ENCODE measurements at places on chromosomes 2 and 18.

DNA sequence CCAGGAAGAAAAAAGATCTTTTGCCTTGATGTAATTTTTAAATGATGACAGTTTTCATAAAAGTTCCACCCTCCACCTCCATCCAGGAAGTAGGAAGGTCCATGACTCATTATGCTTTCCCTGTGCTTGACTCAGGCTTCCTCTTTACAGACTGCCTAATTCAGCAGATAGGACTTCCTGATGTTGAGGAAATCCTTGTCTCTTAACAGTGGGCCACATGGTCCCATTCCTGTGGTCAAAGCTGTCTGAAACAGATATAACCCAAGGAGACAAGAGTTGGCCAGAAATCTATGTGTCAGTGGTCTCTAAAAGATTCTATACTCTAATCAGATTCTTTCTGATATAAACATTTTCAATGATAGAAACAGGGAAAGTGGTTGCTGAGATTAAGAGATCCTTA, 119.1 kb downstream of the BAZ2B start:
- DNase-seq: no peak

DNA sequence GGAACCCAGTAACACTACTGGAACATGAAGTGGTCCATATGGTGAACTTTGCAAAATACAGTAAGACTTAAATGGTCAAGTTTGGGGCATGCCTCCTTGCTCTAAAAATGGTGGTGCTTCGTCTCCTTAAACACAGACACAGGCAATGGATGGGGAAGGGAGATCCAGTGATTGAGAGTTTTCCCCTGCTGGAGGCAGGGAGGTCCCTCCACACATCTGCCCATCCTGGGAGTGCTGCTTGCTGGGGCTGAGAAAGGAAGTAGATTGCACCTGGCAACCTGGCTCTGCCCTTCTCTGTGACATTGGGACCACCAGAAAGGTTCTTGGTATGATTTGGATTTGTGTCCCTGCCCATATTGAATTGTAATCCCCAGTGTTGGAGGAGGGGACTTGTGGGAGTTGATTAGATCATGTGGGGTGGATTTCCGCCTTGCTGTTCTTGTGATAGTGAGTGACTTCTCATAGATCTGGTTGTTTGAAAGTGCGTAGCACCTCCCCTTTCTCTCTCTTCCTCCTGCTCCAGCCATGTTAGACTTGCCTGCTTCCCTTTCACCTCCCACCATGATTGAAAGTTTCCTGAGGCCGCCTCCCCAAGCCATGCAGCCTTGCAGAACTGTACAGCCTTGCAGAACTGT, 35.4 kb upstream of the SKOR2 start:
- no peak for DNase-seq

- peak; percentile 91 for DNase-seq
These were observed 1411.8 kb downstream of the LRP1B start for GRCh38 chr2:140718999-140719398.

DNA sequence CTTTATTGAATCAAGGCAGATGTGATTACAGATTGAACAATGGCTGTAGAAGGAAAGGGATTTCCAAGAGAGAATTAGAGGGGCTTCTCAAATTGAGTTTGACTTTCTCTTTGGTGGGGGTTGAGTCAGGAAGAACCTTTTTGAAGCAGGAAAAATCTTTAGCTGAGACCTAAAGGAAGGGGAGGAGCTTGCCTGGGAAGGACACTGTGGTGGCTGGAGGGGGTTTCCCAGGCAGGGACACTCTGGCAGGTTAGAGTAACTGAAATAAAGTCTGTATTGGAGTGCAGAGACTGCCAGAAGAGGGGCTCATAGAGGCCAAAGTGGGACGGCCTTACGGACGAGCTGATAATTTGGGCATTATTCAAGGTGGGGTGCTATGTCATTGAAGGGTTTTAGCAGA, 69.3 kb downstream of the NEDD4L start:
- no peak for DNase-seq

DNA sequence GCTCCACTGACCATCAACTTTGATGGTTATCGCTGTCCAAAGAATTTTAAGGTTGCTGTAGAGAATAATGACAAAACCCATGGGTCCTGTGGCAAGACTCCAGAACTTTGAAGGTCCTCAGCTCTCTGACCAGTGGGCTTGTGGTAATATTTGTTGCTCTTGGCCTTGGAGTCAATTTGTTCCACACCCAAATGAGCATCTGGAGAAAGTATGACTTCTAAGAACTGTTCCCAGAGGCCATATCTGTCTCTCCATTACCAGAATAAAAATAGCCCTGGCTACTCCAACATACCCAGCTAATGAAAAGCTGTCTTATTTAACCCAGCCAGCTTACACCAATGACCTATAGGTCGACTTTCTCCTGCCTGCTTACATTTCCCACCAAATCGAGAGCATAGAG, 466.4 kb downstream of the MEIS1 start:
- DNase-seq: no peak

DNA sequence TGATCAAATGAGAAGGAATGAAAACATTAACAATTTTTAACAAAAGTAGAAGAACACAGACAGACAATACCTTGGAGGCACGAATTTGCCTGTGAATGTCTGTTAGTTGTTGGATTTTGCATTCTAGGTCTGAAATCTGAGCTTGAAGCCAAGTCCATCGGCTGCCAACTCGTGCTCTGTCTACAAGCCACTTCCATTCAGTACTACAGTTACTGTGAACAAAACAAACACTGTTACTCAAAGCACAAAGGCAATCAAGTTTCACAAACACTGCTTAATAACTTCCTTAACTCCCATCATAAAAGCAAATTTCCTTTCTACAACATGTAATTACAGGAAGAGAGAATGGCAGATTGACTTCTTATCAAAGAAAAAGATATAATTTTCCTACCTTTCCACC, 42.2 kb downstream of the KANSL1L start:
- peak; percentile 41 for DNase-seq

DNA sequence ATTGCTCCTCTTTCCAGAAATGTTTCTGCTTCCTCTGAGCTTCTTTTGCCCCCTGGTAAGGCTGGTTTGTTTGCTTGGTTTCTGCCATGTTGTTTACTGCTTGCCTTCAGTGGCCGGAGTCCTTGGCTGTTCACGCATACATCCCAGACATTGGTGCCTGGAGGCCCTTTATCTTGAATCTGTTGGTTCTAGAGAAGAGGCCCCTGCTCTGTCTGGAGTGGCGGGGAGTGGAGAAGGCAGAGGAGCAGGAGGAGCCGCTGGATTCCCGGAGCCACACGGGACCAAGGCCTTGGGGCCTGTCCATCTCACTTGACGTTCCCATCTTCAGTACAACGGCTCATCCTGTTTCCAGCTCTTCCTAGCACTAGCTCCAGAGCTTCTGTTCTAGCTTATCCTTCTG, 77.2 kb upstream of the PXDN start:
- no peak for DNase-seq

DNA sequence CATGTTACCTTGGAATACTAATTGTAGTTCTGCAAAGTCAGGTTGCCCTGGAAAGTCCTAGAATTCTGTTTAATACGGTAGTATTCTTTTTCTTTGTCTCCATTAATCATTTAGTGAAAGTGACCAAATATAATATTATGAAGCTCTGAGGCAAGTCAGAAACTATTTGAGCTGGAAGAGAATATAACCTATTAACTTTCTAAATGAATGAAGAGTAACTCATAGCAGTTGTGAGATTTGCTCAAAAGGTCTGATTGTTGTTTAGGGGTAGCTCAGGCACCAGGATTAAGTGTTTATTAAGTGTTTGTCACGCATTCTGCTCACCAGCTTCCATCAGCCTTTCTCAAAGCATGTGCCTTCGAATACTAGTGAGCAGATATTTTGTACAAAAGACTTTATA, 46.7 kb upstream of the SERPINE2 start:
- DNase-seq: no peak

GRCh38 chr2:229832510-229832898, 89.3 kb downstream of the TRIP12 start:
- no peak for DNase-seq

DNA sequence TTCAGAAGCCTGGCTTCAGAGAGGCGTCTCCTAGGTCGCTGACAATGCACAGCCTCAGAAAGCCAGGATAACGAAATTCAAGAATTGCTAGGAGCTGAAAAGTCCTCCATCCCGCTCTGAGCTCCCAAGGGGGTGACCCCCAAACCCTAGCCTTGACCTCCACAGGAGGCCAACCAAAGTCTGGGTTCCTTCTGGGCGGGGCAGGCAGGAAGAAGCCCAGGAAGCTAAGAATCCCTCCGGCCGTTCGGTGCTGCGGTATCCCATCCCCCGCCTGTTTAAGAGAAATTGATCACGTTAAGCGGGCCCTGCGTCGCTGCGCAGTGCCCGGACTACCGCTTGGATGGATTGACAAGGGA, 2.5 kb upstream of the OSR1 start:
- DNase-seq: no peak

DNA sequence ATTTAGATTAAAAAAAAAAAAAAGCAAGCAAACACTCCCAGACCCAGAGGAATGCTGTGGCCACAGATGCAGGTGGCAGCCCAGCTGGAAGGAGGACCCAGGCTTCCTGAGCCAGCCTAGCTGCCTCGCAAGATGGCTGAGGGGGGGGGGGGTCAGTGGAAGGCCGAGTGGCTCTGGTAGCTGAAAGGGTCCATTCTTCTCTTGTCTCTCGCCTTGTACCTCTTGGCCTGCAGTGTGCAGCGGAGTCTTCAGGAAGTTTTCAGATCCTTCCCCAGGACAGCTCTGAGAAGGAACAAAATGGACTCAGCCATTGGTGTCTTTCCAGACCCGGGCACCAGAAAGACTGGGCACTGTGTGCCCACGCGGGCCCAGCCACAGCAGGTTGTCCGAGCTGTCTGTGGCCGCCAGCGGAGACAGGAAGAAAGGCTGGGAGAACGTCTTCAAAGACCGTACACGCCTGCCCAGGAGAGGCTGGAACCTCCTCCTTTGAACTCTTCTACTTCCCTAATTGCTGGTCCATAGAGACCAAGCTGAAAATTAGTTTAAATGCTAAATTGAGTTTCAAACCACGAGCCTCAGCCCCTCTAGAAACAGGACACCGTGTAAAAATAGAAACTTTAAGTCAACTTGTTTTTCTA, 21.3 kb downstream of the APCDD1 start:
- DNase-seq: no peak
